MV-4-11 (cell line): ENCODE measurements at places on chromosomes 5 and 9.

DNA sequence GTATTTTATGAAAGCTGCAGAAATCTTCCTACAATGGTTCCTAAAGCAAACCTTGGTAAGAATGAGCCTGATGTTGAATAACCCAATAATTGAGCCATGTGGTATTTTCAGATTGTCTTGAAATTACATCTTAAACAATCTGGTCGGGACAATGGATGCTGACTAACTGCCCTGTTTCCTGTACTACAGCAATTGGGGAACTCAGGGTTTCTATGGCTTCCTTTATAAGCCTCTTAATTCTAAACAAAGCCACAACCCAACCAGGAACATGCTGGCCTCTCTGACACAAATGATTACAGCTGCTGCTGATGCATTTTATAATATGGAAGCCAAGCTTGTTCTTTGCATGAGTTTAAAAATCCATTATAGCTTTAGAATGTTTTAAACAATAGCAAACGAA lies 30.2 kb downstream of the PTPN3 start:
- DNase-seq, result peak; percentile 95

GRCh38 chr5:170218726-170219125 lies 14.1 kb upstream of the C5orf58 start:
- no peak for DNase-seq

DNA sequence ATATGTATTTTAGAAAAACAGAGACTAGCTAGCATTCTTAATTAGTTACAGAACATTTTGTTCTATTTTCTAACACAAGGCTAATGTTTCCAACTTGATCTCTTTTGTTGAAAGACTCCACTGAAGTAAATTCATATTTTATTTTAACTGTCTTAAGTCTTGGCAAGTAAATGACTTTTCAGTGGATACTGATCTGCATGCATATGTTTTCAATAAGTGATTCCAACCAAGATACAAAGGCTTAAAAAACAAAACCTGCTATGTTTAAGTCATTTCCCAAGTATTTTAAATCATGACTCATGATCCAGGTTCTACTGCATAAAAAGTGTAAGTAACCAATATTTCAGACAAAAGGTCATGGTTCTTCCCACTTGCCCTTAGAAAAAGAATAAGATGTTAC lies 5.7 kb downstream of the CDO1 start:
- DNase-seq, result no peak

GRCh38 chr5:113510836-113511451 lies 2.5 kb upstream of the YTHDC2 start:
- peak; percentile 24 for DNase-seq

GRCh38 chr5:143230676-143230996 lies 172.8 kb downstream of the NR3C1 start:
- no peak for DNase-seq

GRCh38 chr5:10501554-10502075 lies 59.9 kb downstream of the ROPN1L start:
- DNase-seq, result peak; percentile 51

DNA sequence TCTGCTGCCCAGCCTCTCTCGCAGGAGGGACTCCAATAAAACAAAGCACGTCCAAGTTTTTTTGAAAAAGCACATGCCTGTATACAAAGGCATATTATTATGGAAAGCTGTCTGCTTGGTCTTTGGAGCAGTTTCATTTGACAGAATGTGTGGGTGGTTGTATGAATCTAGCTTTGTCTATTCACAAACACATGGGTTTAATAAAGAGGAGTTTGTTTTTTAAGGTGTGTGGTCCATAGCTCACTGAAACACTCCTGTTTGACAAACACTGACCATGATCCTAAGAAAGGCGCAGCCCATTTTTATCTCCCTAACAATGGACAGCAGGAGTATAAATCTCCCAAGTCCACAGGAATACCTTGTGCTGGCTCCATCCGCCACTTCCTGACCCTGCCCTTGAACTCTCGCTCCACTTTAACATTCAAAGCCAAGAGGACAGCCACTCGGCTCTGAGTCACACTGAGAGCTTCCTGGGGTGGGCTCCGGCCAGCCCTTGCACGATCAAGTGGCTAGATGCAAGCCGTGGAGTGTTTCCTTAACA lies 371.9 kb downstream of the EBF1 start:
- no peak for DNase-seq

- no peak for DNase-seq
Observed at GRCh38 chr9:82333671-82334070, 345.1 kb downstream of the SPATA31D1 start.

DNA sequence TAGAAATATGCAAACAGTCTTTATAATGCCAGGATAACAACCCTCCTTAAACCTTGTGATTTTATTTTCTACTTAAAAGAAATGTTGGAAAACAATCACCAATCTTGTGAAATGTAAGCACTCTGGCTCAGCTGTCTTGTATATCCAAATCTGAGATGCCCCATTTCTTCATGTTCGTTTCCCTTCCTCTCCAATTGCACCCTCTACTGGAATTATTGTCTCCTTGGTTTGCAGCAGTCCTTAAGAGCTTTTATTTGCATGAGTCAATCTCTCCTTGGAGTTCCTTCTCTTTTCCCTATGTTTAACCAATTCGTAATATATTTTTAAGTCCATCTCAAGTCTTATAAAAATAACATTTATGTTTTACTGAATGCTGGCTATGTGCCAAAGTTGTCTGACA lies 362.0 kb upstream of the CDH10 start:
- peak; percentile 75 for DNase-seq

GRCh38 chr5:159226451-159226850 lies 17.1 kb upstream of the RNF145 start:
- DNase-seq, result no peak

DNA sequence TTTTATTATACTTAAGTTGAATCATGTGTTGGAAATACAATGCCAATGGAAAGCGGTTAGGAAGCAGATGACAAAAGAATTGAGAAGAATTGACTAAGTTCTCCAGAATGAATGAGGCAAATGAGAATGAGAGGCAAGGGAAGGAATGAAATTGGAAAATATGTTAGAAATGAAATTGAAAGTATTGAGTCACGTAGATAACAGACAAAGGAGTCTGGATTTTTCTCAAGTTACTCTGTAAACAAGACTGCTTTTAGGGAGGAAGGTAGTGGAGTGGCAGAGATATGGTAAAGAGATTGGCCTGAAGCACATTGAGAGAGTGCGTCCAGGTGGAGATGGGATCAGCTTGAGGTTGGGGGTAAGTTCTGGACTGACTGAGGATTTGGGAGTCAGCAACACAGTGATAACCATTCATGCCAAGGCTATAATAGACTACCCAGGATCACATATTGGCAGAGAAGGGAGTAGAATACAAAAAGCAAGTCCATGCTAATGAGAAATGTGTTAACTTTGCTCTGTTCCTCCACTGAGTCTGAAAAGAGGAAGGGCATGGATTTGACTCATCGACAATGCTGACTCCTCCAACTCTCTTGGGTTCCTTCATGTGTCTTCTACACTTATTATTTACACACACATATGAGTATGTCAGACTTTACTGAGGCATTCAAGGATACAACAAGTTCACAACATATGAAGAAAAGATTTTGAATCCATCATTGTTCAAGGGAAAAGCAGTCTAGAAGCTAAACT lies 814.2 kb upstream of the ZNF608 start:
- DNase-seq, result peak; percentile 44

- no peak for DNase-seq
Observed at GRCh38 chr5:74516211-74516636, 124.3 kb downstream of the ENC1 start.

GRCh38 chr5:78016863-78017529 lies 240.9 kb upstream of the TBCA start:
- no peak for DNase-seq

GRCh38 chr5:115573133-115573532 lies 28.6 kb upstream of the FEM1C start:
- no peak for DNase-seq

- no peak for DNase-seq
Observed at GRCh38 chr9:71001780-71002386, 119.5 kb downstream of the TRPM3 start.
